ENCODE measurements at places on chromosomes 16 and 17.

- DNase-seq = peak; percentile 100
Measured at GRCh38 chr17:68035131-68035522, 408 bp upstream of the KPNA2 start.

DNA sequence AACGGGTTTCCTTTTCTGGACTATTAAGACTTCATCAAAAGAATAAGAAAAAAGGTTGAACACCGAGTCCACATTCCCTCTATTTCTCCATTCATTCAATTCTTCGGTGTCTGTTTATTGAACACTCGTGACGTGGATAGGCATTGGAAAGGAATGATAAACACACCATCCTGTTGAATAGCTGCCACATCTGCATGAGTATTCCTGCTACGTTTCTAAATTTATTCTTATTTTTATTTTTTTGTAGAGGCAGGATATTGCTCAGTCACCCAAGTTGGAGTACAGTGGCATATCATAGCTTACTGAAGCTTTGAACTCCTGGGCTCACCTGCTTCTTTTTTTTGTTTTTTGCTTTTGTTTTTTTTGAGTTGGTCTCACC lies 80.8 kb upstream of the CIBAR2 start:
- no peak for DNase-seq

- no peak for DNase-seq
Measured at GRCh38 chr17:51692917-51693316, 432.6 kb downstream of the UTP18 start.

- DNase-seq = no peak
Measured at GRCh38 chr16:17481736-17482135, 11.0 kb upstream of the XYLT1 start.

DNA sequence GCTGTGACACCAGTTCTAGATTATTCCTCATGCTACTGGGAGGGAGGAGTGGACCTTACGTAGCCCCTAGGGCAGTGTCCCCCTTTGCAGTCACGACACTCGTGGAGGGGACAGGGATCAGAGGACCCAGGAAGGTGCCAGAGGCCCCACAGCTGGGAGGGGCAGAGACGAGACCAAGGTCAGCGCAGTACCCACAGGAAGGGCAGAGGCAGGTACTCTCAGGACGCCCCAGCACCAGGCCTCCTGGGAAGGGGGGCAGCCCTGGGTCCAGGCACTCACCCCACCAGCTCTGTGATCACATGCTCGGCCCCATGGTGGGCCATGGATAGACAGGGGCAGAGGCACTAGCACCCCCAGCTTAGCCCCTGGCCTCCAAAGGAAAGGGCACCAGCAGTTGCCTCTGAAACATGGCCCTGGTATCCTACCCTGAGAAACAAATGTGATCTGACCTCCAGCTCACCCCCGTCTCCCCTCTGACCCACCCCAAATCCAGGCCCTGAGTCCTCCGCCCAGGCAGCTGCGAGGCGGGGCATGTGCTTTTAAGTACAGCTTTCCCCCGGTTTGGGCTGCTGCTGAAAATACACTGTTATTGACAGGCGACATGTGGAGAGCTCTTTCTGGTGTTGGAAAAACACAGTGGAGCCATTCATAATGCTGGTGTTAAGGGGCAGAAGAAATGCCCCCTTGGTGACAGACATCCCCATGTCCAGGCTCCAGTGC lies 361.9 kb downstream of the C16orf95 start:
- no peak for DNase-seq

DNA sequence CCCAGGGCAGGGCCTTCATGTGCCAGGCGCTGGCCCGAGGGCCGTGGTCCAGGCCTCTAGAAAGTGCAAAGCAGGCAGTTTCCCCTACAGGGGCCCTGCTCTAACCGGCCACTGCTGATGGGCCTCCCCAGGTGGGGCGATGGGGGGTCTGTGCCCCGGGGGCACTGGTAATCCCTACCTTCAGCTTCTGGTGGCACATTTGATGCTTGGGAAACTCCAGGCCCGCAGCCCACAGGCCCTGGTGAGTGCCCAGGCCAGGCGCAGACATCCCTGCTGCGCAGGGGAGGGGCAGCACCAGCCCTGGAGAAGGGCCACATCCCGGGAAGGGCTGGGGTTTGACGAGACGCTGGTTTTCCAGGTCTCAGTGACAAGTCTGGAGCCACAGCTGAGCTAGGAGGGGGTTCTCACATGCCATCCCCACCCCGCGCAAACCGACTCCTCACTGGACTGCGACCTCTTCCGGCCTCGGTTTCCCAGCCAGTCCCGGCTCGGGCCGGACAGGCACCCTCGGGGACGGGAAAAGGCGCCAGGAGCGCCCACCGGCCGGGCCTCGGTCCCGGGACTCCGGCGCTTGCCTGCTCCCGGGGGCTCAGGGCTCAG lies 1.6 kb downstream of the DOC2B start:
- no peak for DNase-seq

GRCh38 chr16:18582902-18583301 lies 21.0 kb upstream of the NOMO2 start:
- DNase-seq = no peak

GRCh38 chr16:31427441-31428278 lies 500 bp downstream of the COX6A2 start:
- DNase-seq = no peak

DNA sequence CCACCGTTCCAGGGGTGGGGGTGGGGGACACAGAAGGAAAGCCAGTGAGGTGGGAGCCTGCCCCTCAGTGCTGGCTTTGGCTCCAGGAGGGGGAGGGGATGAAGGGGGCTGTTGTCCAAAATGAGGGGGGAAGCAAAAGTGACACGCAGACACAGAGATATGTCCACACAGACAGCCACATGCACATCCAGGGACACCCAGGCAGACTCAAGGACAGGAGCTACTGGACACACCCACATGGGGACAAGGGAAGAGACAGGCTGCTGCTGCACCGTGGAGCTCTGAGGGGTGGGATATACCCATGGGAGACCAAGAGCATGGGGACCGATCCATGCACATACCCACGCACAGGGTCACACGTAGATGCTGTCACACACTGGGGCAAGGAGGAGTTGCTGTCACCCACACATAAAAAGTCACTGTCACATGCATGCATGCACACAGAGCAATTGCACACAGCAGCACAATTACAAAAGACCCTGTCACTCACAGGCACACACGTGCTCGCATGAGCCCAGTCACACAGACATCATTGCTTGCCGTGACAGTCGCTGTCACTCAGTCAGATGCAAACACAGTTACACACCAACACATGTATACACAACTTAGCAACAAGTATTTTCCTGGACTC lies 1.3 kb downstream of the THRA start:
- DNase-seq = no peak

GRCh38 chr16:3494386-3494973 lies 809 bp downstream of the C16orf90 start:
- no peak for DNase-seq

DNA sequence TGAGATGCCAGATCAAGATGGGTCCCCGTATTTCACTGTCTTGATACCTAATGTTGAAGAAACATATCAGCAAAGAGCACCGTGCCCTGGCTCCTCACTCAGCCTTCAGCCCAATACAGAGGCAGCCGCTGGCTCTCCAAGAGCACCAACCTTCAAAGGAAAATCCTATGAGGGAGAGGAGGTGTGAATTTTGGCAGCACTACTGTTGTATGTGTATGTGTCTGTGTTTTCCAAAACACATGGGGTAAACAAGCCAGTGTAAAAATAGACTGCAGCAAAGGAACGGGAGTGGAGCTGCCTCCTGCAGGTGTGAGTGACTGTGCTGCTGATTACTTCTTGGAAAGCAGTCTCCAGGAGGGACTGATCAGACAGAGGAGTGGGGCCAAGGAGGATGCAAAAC lies 194.0 kb upstream of the CDH5 start:
- DNase-seq = no peak

DNA sequence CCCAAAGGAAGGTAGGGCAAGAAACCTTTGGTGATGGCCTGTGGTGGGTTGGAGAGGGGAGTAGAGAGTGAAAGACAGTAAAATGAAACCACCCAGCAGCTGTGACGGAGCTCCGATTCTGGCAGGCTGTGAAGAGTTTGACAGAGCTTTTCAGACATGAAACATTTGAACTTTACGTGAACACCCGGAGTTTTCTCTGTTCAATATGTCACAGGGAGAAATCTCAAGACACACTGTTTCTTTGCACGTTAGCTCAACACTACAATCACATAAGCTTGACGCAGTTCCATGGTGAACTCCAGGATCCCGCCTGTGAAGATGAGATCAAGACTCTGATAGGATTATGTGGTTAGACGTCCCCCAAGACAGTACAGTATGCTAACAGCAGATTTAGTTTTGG lies 79.6 kb upstream of the CDH11 start:
- no peak for DNase-seq

All from Kasumi-1 (cell line).